IPS-NIHi11 (cell line): ENCODE measurements at places on chromosomes 2 and 18.

- no peak for DNase-seq
Observed at GRCh38 chr2:196759378-196759706, 40.1 kb downstream of the GTF3C3 start.

DNA sequence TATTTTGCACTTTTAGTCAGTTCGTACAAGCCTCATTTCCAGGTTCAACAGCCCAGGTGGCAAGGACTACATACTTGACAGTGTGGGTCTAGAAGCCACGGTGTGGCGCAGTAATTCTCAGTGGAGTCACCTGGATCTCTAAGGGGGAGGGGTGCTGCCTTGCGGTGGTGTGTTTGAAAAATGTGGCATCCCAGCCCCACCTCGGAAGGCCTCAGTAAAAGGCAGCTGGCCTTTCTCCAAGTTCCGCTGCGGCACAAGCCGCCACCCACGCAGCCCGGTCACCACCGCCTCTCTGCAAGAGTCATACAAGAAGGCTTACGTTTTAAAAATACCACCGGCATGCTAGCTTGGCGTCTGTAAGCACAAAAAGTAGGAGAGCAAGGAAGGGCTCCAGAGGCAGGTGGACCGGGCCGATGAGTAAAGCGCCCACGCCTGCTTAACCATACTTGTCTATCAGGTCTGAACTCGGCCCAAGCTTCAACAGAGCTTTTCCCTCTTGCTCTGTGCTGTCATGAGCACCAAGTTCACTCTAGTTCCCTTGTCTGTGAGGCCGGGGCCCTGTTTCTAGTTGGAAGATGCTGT lies 49.5 kb downstream of the SPRED2 start:
- DNase-seq = peak; percentile 59

- DNase-seq = no peak
Observed at GRCh38 chr2:169716238-169716886, 17.3 kb upstream of the KLHL23 start.

DNA sequence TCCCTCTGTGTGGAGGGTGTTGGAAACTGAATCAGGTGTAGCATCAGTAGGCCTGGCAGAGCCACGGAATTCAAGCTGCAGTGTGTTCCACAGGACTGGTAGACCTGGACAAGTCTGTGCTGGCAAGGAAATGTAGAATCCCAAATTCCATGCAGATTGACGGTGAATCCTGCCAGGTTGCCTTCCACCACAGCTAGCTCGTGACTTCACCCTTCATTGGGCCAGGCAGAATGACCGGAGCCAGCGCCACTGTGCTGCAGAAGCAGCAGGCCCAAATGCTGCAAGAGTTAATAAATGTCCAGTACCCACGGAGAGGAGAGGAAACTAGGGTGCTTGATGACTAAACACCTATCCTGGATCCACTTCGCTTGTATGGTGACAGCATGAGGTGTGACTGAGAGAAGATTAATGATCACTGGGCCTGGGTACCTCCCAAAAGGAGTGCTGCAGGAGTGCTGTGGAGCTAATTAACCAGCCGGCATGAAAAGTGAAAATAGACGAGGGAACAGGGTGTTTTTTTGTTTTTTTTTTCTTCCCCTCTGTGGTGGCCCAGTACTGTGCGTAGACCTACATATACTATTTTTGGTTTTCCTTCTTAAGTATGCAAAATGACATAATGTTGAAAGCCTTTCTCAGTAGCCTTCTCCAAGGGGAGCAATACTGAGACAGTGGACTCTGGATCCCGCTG lies 122.2 kb downstream of the TANC1 start:
- no peak for DNase-seq
